Vein endothelial cell (primary cell): ENCODE measurements at places on chromosomes 1 and 21. TPM values are rescaled to one million over a fixed set of nuclear protein-coding genes. Genes with fewer than 3 reads are reported as not detected.

SDC3 gene
- total RNA-seq, result 23.8 and 41.2 TPM in 2 replicates

KRTAP12-4 gene
- total RNA-seq, result not detected in 2 replicates

CFHR4 gene
- total RNA-seq, result not detected in 2 replicates

CGN gene
- under 0.01 and 0.96 TPM in 2 replicates for total RNA-seq

GRIK1 gene
- not detected in 2 replicates for total RNA-seq

BEND5 gene
- total RNA-seq, result 0.65 TPM in 1 of 2 replicates, not detected in the other

C1QC gene
- total RNA-seq, result not detected in 2 replicates

PLCH2 gene
- under 0.01 and 0.33 TPM in 2 replicates for total RNA-seq

CYP4X1 gene
- 3.3 and 4.8 TPM in 2 replicates for total RNA-seq

S100A12 gene
- not detected in 2 replicates for total RNA-seq

VSIG8 gene
- total RNA-seq, result not detected in 2 replicates

ANGPTL7 gene
- not detected in 2 replicates for total RNA-seq

SLAMF6 gene
- total RNA-seq, result not detected in 2 replicates

TFB2M gene
- total RNA-seq, result 18.0 and 23.4 TPM in 2 replicates

GJA5 gene
- 2.0 and 8.8 TPM in 2 replicates for total RNA-seq

SHISA4 gene
- total RNA-seq, result 17.4 and 20.3 TPM in 2 replicates

PTCH2 gene
- under 0.01 and 0.29 TPM in 2 replicates for total RNA-seq
